ENCODE measurements at places on chromosomes 3 and 15. TPM values are rescaled to one million over a fixed set of nuclear protein-coding genes. Genes with fewer than 3 reads are reported as not detected.

Gene GPD1L
- total RNA-seq, result 32.5 TPM

Gene SLITRK3
- total RNA-seq, result not detected

Gene GOLGA6L4
- total RNA-seq, result 2.9 TPM

Gene NOP10
- 77.2 TPM for total RNA-seq

Gene CIDEC
- total RNA-seq, result not detected

Gene CLRN1
- not detected for total RNA-seq

Gene FBXW12
- not detected for total RNA-seq

Gene ANKRD63
- not detected for total RNA-seq

GRCh38 chr3:195892105-195893043 lies 16.0 kb downstream of the TNK2 start:
- no peak for DNase-seq
- no peaks in the 10 kb centered on the region for H3K27me3 ChIP-seq
- H3K27ac ChIP-seq, result no peak overlapping the region
- peaks cover 34% of the 10 kb centered on the region for H3K4me1 ChIP-seq
- no peak overlapping the region for H3K4me3 ChIP-seq

GRCh38 chr15:82681371-82681770 lies 28.3 kb downstream of the AP3B2 start:
- no peaks in the 10 kb centered on the region for H3K27me3 ChIP-seq
- peaks cover 14% of the 10 kb centered on the region for H3K4me1 ChIP-seq
- no peaks in the 10 kb centered on the region for H3K36me3 ChIP-seq

DNA sequence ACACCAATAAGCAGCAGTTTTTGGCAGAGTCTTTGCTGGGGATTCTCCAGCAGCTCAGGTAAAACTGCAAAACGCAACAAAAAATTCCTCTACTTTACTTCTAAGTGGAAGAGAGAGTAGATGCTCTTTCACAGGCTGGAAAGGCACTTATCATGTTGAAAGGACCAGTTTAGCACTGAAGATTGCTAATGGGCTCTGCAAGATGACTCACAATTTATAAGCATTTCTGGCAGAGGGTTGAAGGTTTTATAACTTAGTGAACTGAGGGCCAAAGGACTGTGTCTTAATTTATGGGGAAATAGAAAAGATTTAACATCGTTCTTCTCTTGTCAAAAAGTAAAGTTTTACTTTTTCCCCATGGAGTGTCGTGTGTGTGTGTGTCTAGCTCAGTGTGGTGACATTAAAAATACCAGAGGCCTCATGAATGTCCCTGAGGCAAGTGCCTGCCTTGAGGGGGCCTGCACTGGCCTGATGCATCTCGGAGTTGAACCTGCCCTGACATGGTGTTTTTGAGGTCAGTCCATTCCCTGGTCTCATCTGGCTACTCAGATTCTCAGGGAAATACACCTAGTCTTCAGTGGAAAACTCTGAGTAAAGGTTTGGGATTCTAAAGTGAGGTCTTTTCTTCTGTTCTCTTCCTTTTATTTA lies 1092.0 kb downstream of the NAALADL2 start:
- H3K4me1 ChIP-seq, result no peaks in the 10 kb centered on the region
- H3K27ac ChIP-seq, result no peak overlapping the region
- no peaks in the 10 kb centered on the region for H3K27me3 ChIP-seq

DNA sequence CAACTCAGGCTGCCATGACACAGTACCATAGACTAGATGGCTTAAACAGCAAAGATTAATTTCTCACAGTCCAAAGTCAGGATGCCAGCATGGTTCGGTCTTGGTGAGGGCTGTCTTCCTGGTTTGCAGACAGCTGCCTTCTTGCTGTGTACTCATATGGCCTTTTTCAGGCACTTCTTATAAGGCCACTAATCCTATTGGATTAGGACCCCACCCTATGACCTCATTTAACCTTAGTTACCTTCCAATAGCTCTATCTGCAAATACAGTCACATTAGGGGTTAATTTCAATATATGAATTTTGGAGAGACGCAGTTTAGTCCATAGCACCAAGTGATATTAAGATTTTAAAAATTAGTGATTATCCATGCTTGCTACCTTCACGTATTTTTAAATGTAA lies 297.8 kb downstream of the WDR72 start:
- no peaks in the 10 kb centered on the region for H3K4me1 ChIP-seq
- no peaks in the 10 kb centered on the region for H3K27me3 ChIP-seq
- no peak overlapping the region for H3K27ac ChIP-seq
- H3K4me3 ChIP-seq, result no peak overlapping the region

- no peak overlapping the region for H3K4me3 ChIP-seq
- H3K36me3 ChIP-seq, result peaks cover 9% of the 10 kb centered on the region
- no peak for DNase-seq
- peaks cover 27% of the 10 kb centered on the region for H3K4me1 ChIP-seq
- no peak overlapping the region for H3K27ac ChIP-seq
Measured at GRCh38 chr3:122496508-122496907, 18.2 kb downstream of the KPNA1 start.

GRCh38 chr3:116267116-116267515 lies 178.2 kb downstream of the LSAMP start:
- no peak overlapping the region for H3K27ac ChIP-seq
- no peak for DNase-seq
- H3K4me3 ChIP-seq, result no peak overlapping the region
- no peaks in the 10 kb centered on the region for H3K4me1 ChIP-seq
- no peaks in the 10 kb centered on the region for H3K36me3 ChIP-seq
- H3K27me3 ChIP-seq, result no peaks in the 10 kb centered on the region

DNA sequence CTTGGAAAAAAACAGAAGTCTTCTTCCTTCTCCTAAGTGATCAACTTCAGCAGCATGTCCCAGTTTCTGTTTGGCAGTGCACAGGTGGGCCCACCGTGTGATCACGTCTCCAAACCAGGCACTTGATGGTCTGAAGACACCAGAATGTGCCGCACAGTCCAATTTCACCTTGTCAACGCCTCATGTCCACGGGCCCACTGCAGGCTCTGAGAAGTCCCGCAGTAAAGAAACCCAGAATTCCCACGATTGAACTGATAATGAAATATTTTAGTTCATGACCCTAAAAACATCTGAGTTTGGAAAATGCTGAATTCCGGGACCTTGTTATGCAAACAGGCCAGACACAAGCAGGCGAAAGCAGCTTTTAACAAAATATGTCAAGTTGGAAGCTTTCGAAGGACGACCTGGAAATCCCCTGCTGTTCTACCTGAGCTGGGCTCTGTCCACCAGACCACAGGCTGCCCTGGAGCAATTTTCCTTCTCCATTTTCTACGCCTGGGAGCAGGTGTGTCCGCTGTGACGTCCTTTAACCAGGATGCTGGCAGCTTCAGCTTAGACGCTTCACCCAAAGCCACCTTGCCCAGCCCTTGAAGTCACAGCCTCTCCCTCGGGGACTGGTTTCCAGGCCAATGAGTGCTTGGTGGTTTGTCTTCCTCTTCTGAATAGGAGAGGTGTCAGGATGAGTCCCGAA lies 167.8 kb upstream of the IQSEC1 start:
- no peak for DNase-seq
- no peaks in the 10 kb centered on the region for H3K27me3 ChIP-seq
- H3K4me3 ChIP-seq, result no peak overlapping the region
- H3K4me1 ChIP-seq, result peaks cover 4% of the 10 kb centered on the region
- no peak overlapping the region for H3K27ac ChIP-seq

- no peak overlapping the region for H3K27ac ChIP-seq
- no peak overlapping the region for H3K4me3 ChIP-seq
- no peaks in the 10 kb centered on the region for H3K27me3 ChIP-seq
Measured at GRCh38 chr3:62669161-62669560, 206.1 kb downstream of the CADPS start.

GRCh38 chr15:42083605-42083908 lies 10.8 kb downstream of the PLA2G4D start:
- no peak overlapping the region for H3K27ac ChIP-seq
- no peaks in the 10 kb centered on the region for H3K27me3 ChIP-seq
- peaks cover 10% of the 10 kb centered on the region for H3K4me1 ChIP-seq
- no peak for DNase-seq
- no peaks in the 10 kb centered on the region for H3K36me3 ChIP-seq

GRCh38 chr3:194482196-194482593 lies 4.6 kb downstream of the ATP13A3 start:
- no peaks in the 10 kb centered on the region for H3K36me3 ChIP-seq
- H3K27ac ChIP-seq, result no peak overlapping the region
- H3K27me3 ChIP-seq, result no peaks in the 10 kb centered on the region
- peaks cover 45% of the 10 kb centered on the region for H3K4me1 ChIP-seq
- no peak overlapping the region for H3K4me3 ChIP-seq

DNA sequence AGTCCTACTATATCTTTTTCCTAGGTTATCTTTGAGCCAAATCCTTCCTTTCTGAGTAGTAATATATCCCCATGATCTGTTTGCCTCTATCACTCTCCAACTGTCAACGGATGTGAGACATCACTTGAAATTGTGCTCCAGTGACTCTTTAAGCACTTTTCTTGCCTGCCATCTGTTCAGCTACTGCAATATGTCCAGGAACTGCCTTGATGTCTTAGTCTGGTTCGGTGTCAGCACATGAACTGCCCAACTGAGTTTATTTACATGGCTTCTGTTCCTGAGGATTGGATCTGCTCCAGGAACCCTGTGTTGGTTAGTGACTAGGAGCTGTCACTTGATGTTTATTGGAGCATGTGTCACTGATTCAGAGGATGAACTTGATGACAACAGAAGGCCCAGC lies 116.5 kb downstream of the SLC9A9 start:
- H3K4me3 ChIP-seq, result no peak overlapping the region
- no peak for DNase-seq
- no peaks in the 10 kb centered on the region for H3K27me3 ChIP-seq
- no peaks in the 10 kb centered on the region for H3K36me3 ChIP-seq
- no peak overlapping the region for H3K27ac ChIP-seq
- H3K4me1 ChIP-seq, result no peaks in the 10 kb centered on the region

GRCh38 chr3:62604751-62605351 lies 231.5 kb upstream of the FEZF2 start:
- no peaks in the 10 kb centered on the region for H3K36me3 ChIP-seq
- H3K27ac ChIP-seq, result no peak overlapping the region
- H3K4me1 ChIP-seq, result no peaks in the 10 kb centered on the region
- H3K27me3 ChIP-seq, result no peaks in the 10 kb centered on the region

GRCh38 chr15:62495670-62496614 lies 330.9 kb upstream of the C2CD4B start:
- no peak overlapping the region for H3K4me3 ChIP-seq
- H3K4me1 ChIP-seq, result no peaks in the 10 kb centered on the region
- H3K27me3 ChIP-seq, result no peaks in the 10 kb centered on the region
- H3K27ac ChIP-seq, result no peak overlapping the region
- DNase-seq, result no peak

Data from CD4-positive, alpha-beta memory T cell (primary cell).